C1 segment of cervical spinal cord (tissue), 14 donors: ENCODE measurements at places on chromosomes 1 and 21.
A peak's percentile ranks its signal among the peaks of the same experiment; 100 is the strongest.

DNA sequence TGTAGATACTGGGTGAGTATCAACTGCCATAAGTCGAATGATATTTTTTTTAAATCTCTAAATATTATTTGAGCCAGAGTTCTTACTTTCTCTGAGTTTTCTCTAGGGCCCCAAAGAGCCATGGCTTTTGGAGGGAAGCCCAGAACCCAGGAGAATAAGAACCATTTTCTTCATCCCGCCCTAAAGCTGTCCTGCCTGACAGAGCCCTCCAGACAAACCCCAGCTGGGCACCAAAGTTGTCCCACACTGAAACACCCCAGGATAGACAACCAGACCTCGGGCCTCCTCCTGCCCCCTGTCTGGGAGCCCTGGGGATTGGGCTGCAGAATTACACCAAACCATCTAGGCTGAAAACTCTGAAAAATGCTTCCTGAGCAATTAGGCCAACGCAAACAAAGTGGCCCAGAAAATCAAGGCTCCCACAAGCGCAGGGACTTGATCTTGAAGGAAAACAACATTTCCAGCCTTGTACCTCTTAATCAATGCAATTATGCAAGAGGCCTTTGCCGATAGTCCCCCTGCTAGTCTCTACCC, 113.1 kb downstream of the RRAGC start:
- DNase-seq: no peak

GRCh38 chr1:55059302-55060132, 20.2 kb downstream of the PCSK9 start:
- DNase-seq: no peak

GRCh38 chr1:231139125-231139649, 22.7 kb upstream of the TRIM67 start:
- DNase-seq: no peak

DNA sequence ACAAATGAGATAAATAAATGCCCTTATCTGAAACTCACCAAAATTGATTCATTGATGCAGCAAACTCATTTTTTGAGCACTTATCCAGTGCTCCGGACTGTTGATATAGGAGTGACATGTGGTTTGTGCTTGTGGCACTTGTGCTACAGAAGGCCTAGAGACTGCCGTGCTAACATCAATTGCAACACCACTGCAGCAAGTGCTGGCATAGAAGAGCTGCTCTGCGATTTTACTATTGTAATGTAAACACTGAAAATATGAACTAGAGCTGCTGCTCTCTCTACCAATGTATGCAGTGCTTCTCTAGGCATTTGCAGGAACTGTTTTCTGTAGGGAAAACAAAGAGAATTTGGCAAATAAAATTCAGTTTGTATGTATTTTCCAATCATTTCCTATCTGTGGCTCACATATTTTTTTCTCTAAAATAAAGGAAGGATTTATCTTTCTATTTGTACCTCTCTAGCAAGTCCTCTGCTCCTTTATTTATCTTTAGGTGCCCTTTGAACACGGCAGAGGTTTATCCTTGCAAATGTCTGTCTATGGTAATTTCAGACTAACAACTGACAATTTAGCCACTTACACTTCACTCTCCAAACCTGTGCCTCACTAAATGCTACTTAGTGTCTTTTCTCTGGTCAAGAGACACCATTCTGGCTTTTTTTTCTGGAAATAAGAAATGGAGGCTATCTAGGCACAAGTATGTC, 409.5 kb upstream of the ADGRL2 start:
- DNase-seq: no peak

DNA sequence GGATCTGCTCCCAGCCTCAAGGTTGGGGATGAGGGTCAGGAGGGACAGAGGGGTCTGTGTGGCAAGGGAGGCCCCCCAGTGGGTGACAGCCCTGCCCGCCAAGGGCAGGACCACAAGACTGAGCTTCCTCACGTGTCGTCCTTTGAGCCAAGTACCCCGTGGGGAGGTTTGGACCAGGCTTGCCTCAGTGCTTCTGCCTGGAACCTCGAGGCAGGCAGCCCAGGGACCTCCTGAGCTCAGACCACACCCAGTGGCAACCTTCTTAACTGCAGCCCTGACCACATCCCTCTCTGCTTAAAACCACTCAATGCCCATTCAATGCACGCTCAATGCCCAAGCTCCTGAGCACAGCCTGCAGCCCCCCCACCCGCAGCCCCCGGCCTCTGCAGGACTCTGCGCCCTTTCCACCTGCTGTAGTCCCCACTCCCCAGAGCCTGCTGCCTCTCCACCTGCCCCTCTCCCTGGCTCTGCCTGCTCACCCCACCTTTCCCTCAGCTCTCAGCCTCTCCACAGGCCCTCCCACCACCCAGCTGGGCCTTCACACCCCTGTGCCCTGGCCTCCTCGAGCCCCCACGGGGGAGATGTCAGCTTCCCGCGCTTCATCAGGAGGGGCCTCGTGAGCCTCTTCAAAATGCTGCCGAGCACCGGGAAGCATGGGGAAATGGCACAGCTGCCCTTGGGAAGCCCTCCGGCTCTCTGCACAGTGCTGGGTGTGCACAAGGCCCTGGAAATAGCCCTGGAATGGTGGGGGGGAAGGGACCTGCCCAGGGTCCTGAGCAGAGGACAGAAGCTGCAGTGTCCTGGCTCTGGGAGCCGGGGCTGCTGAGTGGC, 129.3 kb upstream of the VAMP3 start:
- no peak for DNase-seq

DNA sequence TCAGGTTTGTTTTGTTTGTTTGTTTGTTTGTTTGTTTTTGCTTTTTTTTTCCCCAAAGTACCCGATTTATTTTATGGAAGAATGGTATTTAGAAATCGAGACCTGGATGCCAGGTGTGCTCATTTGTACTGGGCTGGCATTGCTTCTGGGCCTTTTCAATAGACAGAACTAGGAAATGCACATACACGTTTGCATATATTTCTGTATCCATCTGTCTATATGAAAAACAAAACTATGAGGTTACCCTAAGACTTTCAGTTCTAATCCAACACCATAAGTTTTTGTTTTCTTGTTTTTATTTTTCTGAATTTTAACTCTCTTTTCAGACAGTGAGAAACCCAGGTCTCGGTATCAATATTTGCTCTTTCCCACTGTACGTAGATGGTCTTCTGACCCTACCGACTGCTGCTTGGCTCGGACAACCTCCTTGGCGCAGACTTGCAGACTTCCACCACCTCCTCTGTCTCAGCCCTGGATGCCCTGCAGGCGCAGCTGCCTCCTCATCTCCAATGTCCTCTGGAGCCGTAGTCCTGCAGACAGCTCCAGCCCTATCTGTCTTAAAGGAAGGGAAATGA, 171.7 kb downstream of the NEK7 start:
- DNase-seq: no peak

GRCh38 chr21:45818276-45818903, 163.2 kb upstream of the COL6A1 start:
- no peak for DNase-seq

DNA sequence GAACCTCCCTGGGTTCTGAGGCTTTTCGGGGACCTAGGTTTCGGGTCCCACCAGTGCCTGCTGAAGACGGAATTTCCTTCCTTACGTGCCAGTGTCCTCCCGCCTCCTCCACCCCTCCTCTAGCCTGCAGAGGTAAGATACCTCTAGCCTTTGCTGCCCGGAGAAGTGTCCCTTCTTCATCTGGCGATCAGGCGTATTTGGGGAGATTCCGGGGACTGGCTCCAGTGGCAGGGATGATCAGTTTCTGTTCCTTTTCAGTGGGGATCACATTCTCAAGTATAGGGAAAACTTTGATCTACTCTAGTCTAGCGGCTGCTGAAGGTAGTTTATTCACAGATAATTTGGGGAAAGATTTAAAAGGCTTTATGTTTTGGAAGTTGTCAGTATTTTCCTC, 674 bp downstream of the CEP350 start:
- DNase-seq: no peak

DNA sequence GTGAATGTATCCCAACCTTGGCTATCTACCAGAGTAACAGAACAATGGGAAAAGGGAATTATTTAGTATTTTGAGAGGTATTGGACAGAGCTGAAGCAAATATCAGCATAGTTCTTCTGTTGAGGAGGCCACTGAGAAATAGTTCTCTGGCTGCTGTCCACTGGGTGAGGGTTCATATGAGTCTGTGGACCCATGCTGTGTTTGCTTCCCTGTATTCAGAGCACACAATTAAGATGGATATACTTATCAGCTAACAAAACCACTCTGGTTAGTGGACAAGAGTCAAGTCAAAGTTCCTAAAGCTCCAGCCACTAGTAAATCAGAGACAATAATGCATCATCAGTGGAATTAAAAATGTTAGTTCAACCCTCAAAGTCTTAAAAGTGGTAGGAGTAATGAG, 66.1 kb downstream of the RGS18 start:
- no peak for DNase-seq

- no peak for DNase-seq
Observed at GRCh38 chr1:186420311-186420710, 40.6 kb downstream of the PDC start.

GRCh38 chr1:66445492-66446181, 88.3 kb upstream of the SGIP1 start:
- DNase-seq: no peak

DNA sequence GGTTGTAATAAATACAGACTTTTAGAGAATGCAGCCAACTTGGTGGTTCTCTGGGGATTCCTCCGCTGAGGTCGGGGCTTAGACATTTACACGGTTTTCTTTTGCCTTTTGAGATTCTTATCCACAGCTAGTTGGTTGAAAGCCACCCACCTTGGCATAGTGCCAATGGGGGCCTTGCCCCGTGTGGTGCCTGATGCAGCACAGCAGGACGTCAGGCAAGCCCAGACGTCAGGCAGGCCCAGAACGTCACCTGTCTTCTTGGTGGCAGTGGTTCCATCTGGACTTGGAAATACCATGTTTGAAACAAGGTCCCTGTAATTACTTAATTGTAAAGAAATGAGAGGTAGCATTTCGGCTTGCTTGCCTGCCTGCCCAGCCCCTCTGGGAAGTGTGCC, 78.5 kb downstream of the GALNT2 start:
- DNase-seq: no peak

- DNase-seq: no peak
Observed at GRCh38 chr1:30147188-30147587, 576.2 kb downstream of the MATN1 start.

- peak; percentile 23 for DNase-seq
Observed at GRCh38 chr1:45205910-45206721, at the start of gene ZSWIM5. ZSWIM5 (minus strand) TSS chr1:45206605; CDS start chr1:45206350, 255 bp downstream.

GRCh38 chr1:111236806-111237205, 9.3 kb downstream of the CHI3L2 start:
- no peak for DNase-seq

- DNase-seq: no peak
Observed at GRCh38 chr1:158798531-158798930, 17.5 kb upstream of the OR6N2 start.

- DNase-seq: no peak
Observed at GRCh38 chr1:210900820-210901219, 233.1 kb downstream of the KCNH1 start.

- no peak for DNase-seq
Observed at GRCh38 chr1:56993475-56993874, 27.7 kb upstream of the C8B start.

DNA sequence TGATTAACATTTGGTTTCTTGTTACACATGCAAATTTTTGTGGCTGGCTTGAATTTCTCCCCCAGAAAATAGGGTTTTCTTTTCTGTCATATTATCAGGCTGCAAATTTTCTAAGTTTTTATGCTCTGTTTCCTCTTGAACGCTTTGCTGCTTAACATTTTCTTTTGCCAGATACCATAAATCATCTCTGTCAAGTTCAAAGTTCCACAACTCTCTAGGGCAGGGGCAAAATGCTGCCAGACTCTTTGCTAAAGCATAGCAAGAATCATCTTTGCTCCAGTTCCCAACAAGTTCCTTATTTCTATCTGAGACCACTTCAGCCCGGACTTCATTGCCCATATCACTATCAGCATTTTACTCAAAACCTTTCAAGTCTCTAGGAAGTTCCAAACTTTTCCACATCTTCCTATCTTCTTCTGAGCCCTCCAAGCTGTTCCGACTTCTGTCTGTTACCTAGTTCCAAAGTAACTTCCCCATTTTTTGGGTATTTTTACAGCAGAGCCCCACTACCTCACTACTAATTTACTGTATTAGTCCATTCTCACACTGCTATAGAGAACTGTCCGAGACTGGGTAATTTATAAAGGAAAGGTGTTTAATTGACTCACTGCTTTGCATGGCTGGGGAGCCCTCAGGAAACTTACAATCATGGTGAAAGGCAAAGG, 486.9 kb upstream of the NCAM2 start:
- DNase-seq: no peak

DNA sequence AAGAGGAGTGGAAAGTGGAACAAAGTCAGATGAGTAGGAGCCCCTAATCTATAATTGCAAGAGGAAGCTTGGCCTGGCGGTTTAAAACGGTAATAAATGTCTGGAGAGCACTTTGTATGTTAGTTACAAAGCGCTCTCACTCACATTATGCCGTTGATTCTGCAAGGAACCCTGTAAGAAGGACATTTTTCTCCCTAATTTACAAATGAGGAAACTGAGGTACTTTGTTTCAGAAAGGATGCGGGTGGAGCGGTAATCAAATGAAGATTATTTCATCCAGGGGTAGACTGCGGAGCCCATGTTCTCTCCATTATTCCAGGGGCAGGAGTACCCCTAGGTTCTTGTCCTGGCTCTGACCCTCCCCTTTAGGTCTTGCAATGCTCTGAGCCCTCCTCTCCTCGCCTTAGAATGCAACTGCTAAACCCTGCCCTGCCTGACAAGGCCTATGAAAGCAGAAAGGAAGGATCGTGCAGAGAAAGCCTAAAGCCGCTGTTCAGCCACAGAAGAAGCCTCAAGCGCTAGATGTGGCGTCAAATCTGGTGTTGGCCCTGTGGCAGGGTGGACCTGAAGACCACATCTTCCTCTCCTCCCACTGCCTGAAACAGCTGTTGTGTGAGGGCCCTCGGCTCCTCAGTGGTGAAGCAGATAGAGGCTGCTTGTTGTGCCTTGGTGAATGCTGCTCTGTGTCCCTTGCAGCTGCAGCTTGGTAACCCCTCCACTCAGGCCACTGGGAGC, 588 bp upstream of the PACC1 start:
- peak; percentile 28 for DNase-seq

DNA sequence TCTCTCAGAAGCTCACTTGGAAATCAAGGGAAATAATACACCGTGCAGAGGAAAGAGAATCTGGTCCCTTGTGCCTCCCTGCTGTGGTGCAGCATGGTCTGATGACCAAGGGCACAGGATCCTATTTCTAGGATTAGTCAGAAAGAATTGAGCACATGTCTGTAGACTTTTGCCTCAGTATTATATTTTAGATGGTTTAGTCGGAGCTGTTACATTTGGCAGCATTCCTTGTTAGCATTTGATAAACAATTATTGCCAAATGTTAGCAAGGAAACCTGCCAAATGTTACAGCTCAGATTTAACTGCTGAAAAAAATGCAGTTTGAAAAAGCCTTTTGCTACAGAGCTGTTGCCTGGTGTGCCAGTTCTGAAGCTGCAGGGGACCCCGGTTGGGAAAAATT, 183.5 kb upstream of the DPYD start:
- DNase-seq: no peak
